ENCODE measurements at places on chromosomes 1 and 21.

- DNase-seq, result no peak
Observed at GRCh38 chr1:180112984-180113647, 41.6 kb upstream of the QSOX1 start.

DNA sequence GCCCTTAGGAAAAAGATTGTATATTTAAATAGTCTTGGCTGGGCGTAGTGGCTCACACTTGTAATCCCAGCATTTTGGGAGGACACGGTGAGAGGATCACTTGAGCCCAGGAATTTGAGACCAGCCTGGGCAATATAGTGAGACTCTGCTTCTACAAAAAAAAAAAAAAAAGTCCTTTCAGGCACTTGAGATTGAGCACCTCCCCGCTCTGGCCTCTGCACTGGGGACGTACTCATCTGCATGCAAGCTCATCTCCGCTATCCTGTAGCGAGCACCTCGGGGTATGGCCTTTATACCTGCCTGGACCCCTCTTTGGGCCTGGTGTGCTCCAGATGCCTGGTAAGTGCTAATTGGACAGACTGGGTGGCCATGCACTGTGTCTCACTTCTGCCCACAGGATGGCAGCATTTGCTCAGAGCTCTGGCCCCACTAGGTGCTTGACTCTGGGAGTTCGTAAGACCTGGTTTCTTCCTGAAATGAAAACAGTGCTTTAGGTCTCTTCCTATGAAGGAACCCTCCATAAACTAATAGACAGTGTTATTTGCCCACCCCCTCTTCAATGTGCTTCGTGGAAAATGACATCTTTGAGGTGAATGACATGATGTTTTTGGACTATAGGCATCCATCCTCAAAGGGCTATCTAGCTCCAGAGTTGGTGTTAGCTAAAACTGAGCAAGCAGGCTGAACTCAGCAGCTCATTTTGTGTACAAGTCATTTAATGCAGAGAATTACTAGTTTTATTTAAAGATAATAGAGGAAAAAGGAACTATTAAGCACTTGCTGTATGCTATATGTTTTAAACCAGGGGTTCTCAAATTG lies 61.7 kb upstream of the ADAR start:
- peak; percentile 74 for DNase-seq

GRCh38 chr1:180235502-180236239 lies 5.6 kb downstream of the LHX4 start:
- DNase-seq, result no peak

GRCh38 chr1:234216116-234216703 lies 157.0 kb upstream of the COA6 start:
- DNase-seq, result no peak

- no peak for DNase-seq
Observed at GRCh38 chr1:16430606-16431005, 6.6 kb downstream of the SPATA21 start.

DNA sequence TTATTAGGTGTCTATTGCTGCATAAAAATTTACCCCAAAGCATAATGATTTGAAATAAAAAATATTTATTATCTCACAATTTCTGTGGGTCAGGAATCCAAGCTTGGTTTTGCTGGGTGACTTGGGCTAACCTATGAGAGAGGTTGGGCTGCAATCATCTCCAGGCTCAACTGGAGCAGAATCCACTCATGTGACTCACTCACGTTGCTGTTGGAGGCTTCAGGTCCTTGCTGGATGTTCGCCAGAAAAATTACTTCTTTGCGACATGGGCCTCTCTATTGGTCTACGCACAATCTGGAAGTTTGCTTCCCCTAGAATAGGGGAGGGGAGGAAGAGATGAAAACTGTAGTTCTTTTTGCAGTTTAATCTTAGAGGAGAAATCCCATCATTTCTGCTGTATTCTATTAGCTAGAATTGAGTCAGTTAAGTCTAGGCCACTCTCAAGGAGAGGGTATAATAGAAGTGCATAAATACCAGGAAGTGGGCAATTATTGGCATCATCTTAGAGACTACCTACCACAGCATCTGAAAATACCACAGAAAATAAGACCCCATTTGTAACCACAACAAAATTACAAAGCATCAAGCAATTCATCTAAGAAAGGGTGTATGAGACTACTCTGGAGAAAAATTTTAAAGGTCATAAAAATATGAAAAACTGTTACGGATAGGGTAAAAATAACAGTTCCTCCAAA lies 5.7 kb upstream of the FASLG start:
- no peak for DNase-seq

- no peak for DNase-seq
Observed at GRCh38 chr1:31765041-31765467, 914 bp upstream of the ADGRB2 start.

GRCh38 chr1:50620680-50621329 lies 197.6 kb upstream of the DMRTA2 start:
- no peak for DNase-seq

GRCh38 chr1:39711966-39712340 lies 20.7 kb upstream of the HPCAL4 start:
- no peak for DNase-seq

GRCh38 chr1:27970401-27970800 lies 10.6 kb downstream of the XKR8 start:
- no peak for DNase-seq

- peak; percentile 46 for DNase-seq
Observed at GRCh38 chr1:61056573-61057439, 25.6 kb upstream of the NFIA start.

DNA sequence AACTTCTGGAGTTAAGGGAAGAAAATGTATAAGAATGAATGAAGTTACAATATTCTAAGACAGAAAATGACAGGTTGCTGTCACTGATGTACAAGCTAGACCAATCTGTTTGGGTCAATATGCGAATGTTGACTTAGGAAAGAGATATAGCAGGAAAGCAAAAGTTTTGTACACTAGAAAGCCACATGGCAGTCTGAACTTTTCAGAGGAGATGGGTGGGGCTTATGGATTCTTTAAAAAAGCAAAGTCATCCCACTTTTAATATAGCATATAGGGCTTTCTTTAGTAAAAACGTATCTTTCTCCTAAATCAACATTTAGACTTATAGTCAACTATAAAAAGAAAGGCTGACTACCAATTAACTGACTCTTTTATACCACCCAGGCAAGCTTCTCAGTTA lies 381.2 kb downstream of the PTPRC start:
- no peak for DNase-seq

DNA sequence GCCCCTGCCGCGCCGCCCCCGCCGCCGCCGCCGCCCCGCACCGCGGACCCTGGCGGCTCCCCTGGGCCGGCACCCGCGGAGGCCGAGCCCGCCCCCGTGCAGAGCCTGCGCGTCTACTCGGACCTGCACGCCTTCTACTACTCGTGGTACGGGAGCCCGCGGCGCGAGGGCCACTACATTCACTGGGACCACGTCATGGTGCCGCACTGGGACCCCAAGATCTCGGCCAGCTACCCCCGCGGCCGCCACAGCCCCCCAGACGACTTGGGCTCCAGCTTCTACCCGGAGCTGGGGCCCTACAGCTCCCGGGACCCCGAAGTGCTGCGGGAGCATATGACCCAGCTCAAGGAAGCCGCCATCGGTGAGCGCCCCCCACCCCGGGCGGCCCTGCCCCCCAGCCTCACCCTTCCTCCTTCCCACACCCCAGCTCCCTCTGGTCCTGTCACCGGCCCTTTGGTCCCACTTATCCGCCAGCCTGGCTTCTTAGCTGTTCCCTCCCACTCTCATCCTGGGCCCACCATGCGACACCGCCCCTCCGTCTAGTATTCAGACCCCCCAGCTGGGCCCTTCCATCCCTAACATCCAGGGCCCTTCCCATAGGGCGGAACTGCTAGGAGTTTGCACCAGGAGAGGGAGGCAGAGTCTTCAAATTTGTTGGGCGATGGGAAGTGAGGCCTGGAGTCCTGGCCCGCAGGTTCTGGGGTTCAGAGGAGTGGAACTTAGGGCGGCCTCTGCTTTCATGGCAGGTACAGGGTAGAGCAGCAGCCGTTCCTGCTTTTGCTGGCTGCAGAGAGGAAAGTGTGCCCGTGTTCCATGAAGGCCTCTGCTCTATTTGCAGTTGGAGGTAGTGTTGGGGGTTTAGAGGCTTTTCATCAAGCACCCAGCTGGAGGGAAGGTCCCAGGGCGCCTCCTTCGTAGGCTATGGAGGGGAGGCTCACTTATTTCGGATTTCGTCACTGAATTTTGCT lies 1.0 kb downstream of the MANEAL start:
- DNase-seq, result no peak

DNA sequence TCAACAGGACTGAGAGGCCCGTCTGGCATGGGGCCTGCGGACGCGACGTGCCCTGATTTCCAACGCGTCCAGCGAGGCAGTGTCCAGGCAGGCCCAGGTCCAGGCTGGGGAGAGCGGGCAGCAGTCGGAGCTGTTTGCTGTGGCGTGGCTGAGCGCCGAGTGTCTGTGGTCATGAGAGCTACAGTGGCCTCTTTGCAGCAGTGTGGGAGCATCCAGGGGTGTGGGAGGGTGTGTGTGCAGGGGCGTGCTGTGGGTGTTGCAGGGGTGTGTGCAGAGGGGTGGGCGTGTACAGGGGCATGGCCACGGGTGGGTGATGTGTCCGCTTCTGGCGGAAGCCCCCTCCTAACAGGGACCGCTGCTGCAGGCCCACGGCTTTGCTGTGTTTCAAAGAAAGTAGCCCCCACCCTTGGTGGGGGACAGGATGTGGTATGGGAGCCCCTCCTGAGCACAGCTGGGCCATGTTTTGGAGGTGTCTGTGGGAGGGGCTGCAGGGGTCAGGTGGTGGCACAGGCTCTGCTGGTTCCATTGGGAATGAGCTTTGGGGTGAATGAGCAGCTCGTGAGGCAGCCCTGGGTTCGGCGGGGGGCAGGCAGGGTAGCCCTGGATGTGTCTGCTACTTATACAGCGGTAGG lies 17.7 kb downstream of the PLCH2 start:
- no peak for DNase-seq

DNA sequence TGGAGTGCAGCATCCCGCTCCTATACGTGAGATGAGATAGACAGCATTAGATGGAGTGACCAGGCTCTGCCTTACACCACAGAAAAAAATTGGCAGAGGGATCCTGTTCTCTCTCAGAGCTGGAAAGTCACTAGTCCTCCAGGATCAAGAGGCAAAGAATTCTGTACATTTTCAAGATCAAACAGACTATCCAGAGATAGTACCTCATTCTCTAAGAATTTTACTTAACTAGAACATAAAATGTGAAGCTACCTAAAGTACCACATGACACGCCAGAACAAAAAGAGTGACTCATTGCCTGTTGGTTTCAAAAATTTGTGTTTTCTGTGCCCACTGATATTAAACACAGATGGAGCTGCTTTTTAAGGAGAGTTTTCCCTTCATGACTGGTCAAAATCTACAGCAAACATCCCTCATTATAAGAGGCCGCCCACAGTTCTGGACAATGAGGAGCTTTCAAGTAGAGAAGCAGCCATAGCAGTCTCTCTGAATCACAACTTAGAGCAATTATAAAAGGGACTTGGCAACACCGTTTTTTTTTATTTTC lies 32.3 kb downstream of the CD160 start:
- no peak for DNase-seq

DNA sequence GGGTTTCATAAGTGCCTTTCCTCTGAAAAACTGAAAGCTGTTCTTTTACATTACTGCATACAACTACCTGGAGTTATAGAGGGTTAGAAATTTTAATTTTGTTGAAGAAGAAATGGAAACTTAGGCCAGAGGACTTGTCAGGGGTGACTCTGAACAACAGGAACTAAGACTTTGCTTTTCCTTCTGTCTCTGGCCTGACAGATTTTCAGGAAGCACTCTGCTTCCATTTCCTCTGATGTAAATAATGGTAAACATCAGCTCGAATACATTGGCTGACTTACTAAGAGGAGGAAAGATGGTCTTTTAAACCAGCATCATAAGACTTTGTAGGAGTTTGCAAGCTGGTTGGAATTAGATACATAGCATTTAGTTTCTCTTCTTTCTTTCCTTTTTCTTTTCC lies 27.1 kb upstream of the PLEKHM2 start:
- no peak for DNase-seq

DNA sequence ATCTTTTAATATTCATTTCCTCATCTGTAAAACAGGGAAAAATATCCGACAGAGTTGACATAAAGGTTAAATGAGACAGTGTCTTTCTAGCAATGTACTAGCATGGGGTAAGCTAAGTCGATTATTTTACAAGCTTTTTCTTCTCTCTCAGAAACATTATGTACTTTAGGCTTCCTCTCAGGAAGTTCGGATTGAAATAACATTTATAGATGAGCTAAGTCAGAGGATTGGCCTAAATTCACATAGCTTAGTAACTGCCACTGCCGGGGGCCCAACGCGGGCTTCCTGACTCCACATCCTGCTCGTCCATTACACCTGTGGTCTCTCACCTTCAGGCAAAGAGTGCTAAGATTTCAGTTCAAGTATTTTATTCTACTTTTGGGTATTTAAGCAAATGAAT lies 462.3 kb upstream of the NFIA start:
- no peak for DNase-seq

- DNase-seq, result no peak
Observed at GRCh38 chr1:208535511-208535910, 291.3 kb upstream of the PLXNA2 start.

GRCh38 chr1:73356485-73356884 lies 841.5 kb downstream of the LRRIQ3 start:
- no peak for DNase-seq

- DNase-seq, result no peak
Observed at GRCh38 chr1:71948561-71948960, 333.8 kb downstream of the NEGR1 start.

GRCh38 chr1:223750730-223751570 lies 38.6 kb downstream of the CAPN2 start:
- DNase-seq, result no peak

DNA sequence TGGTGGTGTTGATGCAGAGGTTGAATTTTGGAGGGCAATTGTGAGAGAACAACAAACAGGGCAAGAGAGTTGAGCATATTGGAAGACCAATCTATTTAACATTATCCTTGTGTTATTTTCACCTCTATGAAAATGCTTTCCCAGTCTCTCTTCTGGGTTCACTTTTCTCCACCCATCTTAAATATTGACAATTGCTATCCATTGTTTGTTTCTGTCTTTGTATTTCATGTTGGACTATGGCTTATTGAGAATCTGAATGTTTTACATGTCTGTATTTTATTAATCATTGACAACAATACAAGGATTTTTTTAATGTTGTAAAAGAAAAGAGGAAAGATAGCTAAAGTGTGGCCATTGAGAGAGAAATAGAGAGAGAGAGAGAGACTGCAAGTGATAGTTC lies 1121.5 kb downstream of the BRINP3 start:
- DNase-seq, result no peak

DNA sequence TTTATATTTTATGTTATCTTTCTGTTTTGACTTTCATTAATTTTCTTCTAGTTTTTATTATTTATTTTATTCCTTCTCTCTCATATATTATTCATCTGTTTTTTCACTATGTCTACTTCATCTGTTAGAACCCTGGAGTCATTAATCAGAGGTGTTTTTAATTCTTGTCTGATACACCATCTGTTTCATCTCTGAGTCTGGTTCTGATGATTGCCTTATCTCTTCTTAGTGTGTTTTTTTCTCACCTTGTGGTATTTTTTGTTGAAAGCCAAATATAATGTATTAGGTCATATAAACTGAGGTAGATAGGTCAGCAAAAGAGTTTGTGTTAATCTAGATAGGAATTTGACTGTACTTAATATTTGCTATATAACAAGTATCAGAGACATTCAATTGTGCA lies 1005.7 kb upstream of the NCAM2 start:
- DNase-seq, result no peak

Measured in activated CD4-positive, alpha-beta T cell treated with anti-CD3 and anti-CD28 coated beads for 4 hours (primary cell).